ENCODE measurements at places on chromosomes 7 and 10. TPM values are rescaled to one million over a fixed set of nuclear protein-coding genes. Genes with fewer than 3 reads are reported as not detected.

SPDYE11 gene
- not detected for total RNA-seq

NIPSNAP2 gene
- total RNA-seq: 52.3 TPM

MSS51 gene
- 0.67 TPM for total RNA-seq

TMEM139 gene
- total RNA-seq: not detected

C10orf105 gene
- not detected for total RNA-seq

AGBL3 gene
- total RNA-seq: 0.34 TPM

CTAGE6 gene
- not detected for total RNA-seq

PDIA4 gene
- 85.7 TPM for total RNA-seq

ZNF488 gene
- under 0.01 TPM for total RNA-seq

SNX13 gene
- 42.9 TPM for total RNA-seq

ITPRID1 gene
- total RNA-seq: not detected

SRGN gene
- 82.4 TPM for total RNA-seq

C10orf67 gene
- 0.33 TPM for total RNA-seq

CLEC5A gene
- total RNA-seq: not detected

COPS6 gene
- 49.1 TPM for total RNA-seq
